Right lung (tissue), 10 donors: ENCODE measurements at places on chromosomes 3 and 15. TPM values are rescaled to one million over a fixed set of nuclear protein-coding genes. Genes with fewer than 3 reads are reported as not detected.

DNA sequence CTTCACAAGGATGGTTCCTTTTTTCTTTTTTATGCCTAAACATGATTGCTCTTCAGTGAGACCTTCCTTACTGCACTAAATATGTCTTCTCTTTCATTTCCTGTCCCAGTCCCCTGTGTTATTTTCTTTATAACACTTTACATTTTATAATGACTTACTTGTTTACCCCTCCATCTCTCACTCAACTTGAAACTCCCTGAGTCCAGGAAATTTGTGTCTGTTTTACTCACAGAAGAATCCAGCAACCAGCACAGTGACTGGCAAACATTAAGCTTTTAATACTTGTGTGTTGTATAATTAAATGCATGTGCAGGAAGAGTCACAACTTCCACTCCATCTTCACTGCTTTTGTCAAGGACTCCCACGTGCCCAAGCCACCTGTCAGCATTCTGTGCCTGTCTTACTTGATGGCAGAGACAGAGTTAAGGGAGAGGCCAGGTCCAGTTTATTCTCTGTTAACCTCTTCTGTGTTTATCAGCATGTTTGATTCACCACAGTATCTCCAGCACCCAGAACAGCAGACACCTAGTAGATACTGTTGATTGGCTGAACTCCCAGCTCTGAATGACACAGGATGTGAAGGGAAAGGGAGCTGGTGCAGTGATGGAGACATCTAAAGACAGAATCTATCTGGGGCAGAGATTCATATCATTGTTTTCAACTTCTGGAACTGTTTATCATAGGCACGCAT, 42.8 kb downstream of the SSR3 start:
- no peak for DNase-seq

- no peak for DNase-seq
Measured at GRCh38 chr3:75886971-75887526, 101.7 kb upstream of the ZNF717 start.

The ROPN1B gene
- polyA plus RNA-seq: 1.3 TPM

The CACNA2D2 gene
- polyA plus RNA-seq: 33.6 TPM

GRCh38 chr15:41969851-41970431, 2.4 kb downstream of the EHD4 start:
- DNase-seq: no peak

DNA sequence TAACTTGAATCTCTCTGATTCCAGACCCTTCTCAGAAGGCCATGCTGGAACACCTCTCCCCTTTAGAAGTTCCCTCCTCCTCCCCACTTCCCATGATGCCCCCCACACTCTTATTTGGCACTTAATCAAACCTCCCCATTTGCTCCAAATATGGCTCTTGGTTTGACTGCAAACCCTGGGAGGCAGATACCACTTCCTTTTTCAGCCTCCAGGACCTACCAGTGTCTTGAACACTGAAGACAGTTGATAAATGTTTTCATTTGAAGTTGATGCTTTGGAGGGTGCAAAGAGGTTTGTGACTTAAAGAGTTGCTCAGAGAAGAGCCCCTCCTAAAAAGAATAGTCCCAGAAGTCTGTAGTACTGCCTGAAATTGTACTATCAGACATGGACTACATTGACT, 61.5 kb downstream of the SEMA5B start:
- DNase-seq: no peak

DNA sequence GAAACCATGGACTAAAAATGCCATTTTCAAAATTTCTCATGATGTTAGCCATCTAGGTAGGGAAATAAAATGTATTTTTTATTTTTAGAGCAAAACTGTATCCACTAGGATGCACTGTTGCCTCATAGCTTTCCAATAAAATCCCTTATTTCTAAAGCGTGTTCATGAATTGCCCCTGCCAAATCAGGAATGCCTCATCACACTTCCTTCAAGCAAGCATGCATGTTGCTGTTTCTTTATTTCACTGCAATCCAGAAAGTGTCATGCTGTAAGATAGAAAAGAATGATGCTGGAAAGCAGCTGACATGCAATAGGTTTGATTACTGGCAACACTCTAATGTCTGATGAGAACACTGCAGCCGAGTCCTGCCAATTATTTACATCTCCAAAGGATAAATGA, 239.5 kb downstream of the CHL1 start:
- DNase-seq: no peak

DNA sequence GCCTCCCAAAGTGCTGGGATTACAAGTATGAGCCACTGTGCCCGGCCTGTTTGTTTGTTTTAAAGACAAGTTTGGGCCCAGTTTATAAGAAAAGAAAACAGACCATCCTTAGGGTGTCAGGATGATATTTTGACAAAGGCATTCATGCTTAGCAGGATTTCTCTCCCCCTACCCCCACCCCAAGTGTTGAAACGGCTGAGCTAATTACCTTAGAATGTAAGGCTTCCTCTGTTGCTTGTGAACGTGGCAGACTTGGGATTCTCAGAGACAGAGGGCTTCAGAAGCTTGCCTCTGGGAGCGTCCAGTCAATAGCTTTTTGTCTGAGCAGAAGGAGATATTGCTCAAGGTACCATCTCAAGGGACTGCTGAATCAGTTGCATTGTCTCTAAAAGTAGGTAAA, 24.0 kb downstream of the FLNB start:
- DNase-seq: no peak

- no peak for DNase-seq
Measured at GRCh38 chr15:72237853-72238224, 6.8 kb upstream of the PKM start.

The PLSCR5 gene
- not detected for polyA plus RNA-seq

The FBXW12 gene
- polyA plus RNA-seq: 0.35 TPM

DNA sequence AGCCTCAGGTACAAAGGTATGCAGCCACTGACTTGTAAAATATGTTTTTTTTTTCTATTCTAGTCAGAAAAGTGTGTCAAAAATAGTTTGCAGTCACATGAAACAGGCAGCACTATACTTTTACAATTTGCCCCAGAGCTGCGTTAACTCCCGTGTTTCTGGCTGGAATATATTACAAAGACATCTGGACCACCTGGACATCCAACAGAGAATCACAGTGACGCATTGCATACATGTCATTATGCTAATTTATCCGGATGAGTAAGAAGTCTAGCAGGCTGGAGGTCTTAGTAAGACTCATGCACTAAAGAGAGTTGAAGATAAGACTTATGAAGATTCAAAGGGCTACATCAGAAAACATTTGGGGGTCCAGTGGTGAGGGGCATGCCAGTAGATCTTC, 39.2 kb upstream of the STRIT1 start:
- DNase-seq: no peak

DNA sequence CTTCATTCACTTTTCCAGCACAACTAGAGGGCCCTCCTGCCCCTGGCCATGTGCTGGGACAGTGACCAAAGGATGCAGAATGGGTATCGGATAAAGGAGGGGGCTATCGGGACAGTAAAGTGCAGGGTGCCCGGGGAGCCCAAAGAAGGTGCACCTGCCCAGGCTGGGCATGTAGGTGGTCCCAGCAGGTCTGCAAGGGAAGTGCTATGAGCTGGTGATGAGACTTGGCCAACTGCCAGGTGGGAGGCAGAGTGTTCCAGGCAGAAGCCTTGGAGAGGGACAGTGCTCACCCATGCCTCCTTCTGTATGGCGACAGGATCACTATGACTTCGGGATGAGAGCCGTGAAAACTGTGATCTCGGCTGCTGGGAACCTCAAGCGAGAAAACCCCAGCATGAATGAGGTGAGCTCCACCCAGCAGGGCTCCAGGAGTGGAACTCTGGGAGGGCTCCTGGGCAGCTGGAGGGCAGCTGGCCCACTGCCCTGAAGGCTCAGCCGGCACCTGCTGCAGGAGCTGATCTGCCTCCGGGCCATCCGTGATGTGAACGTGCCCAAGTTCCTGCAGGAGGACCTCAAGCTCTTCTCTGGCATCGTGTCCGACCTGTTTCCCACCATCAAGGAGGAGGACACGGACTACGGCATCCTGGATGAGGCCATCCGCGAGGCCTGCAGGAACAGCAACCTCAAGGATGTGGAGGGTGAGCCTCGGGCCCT, 48.4 kb downstream of the DNAH1 start:
- no peak for DNase-seq

The SELENOK gene
- polyA plus RNA-seq: 53.7 TPM

The INKA1 gene
- 25.0 TPM for polyA plus RNA-seq

- no peak for DNase-seq
Measured at GRCh38 chr15:96408591-96409183, 78.2 kb downstream of the NR2F2 start.
